ENCODE measurements at places on chromosomes 7 and 10.

GRCh38 chr7:70178787-70179186, 580.5 kb downstream of the AUTS2 start:
- no peak for ATAC-seq

DNA sequence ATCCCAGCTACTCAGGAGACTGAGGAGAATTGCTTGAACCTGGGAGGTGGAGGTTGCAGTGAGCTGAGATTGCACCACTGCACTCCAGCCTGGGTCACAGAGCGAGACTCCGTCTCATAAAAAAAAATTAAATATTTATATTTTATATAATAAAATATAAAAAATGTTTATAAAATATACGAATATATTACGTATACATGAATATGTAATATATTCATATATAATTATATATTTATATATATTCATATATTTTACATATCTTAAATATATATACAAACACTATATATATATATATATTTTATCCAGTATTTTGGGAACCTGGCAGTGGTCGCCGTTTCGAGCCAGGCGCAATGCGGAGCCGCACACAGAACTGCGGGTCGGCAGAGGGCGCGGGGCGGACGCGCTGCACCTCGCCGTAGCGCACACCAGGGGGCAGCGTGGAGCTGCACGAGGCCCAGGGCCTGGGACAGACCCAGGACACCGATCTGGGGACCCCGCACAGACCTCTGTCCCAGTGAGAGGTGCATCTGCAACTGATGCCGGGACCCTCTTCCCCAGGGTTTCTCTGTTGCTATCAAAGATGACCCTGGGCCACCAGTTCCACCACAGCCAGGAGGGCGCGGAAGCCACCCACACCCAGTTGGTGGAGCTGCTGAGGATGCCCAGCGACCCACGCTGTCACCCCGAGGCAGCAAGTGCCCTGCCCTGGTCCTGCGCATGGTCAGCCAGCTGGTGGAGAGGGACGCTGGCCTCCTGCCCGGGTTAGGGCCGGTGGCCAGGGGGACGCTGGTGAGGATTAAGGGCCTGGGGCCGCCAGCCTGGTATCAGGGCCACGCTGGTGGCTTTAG, 22.7 kb downstream of the AP5Z1 start:
- peak; percentile 79 for ATAC-seq

DNA sequence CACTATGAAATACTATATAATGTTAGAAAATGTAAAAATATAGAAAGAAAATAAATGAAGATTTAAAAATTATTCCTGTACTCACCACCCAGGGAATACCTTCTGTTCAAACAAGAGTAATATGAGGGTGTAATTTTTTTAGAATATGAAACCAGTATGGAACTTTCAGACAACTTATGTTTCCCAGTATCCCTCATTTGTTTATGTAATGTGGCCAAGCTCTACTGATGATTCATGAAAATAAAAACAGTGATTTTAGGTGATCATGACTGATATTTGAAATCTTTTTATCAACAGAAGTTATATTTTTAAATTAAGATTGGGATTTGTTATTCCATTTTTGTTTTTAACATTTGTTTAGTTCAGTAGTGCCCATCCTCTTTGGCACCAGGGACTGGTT, 18.8 kb downstream of the SLK start:
- ATAC-seq = no peak

DNA sequence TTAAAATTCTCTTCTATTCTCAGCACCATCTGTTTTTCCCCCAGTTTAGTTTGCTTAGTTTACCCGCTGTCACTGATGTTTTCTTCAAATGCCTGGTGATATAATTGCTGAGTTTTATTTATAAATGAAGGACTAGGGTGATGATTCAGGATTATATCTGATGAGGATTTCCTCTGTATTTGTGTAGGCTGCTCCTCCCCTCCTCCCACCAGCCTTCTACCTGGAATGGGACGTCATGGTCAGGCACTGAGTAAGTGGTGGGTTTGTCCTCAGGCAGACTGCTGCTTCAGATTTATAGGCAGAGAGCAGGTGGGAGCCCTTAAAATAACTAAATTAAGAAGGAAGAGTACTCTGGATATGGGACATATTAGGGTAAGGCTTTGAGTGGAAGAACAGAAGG, 35.8 kb downstream of the PALS2 start:
- no peak for ATAC-seq

- no peak for ATAC-seq
Measured at GRCh38 chr7:20412032-20412431, 81.3 kb downstream of the ITGB8 start.

DNA sequence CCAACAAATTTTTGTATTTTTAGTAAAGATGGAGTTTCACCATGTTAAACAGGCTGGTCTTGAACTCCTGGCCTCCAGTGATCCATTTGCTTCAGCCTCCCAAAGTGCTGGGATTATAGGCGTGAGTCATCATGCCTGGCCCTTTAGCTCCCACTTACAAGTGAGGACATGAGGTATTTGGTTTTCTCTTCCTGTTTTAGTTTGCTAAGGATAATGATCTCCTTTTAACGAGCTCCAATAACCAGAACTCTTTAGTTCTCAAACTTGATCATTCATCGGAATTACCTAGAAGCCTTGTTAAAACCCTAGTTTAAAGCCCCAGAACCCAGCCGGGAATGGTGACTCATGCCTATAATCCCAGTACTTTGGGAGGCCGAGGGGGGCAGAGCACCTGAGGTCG, 481.4 kb downstream of the TYW1 start:
- no peak for ATAC-seq
